Stimulated activated CD4-positive, alpha-beta T cell treated with anti-CD3 and anti-CD28 coated beads, TNF-alpha, amount 100 ng/mL, for 4 hours (primary cell): ENCODE measurements at places on chromosomes 12 and 14.

GRCh38 chr14:23621204-23621931, 14.8 kb upstream of the DHRS2 start:
- DNase-seq = no peak

- no peak for DNase-seq
Measured at GRCh38 chr12:108139454-108139853, 10.4 kb downstream of the WSCD2 start.

GRCh38 chr14:100660882-100661635, 65.6 kb upstream of the DLK1 start:
- no peak for DNase-seq

- no peak for DNase-seq
Measured at GRCh38 chr12:77062846-77063461, 2.4 kb downstream of the E2F7 start.

DNA sequence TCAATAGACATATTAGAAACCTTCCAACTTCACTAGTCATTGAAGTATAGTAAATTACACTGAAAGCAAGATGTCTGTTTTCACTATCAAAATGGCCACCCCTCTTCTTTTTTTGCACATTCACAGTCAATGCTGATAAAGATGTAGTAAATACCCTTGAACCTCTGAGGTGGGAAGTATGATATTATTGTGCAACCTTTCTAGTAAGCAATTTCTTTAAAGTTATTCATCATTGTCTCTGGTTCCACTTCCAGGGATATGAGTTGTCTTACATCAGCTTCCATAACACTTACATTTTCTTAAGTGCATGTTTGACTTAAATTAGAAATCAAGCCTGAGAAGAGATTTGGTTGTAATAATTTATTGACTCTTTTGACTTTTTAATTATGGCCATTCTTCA, 453.9 kb upstream of the MGAT4C start:
- DNase-seq = no peak

- DNase-seq = no peak
Measured at GRCh38 chr14:50109342-50109741, 7.0 kb downstream of the VCPKMT start.

DNA sequence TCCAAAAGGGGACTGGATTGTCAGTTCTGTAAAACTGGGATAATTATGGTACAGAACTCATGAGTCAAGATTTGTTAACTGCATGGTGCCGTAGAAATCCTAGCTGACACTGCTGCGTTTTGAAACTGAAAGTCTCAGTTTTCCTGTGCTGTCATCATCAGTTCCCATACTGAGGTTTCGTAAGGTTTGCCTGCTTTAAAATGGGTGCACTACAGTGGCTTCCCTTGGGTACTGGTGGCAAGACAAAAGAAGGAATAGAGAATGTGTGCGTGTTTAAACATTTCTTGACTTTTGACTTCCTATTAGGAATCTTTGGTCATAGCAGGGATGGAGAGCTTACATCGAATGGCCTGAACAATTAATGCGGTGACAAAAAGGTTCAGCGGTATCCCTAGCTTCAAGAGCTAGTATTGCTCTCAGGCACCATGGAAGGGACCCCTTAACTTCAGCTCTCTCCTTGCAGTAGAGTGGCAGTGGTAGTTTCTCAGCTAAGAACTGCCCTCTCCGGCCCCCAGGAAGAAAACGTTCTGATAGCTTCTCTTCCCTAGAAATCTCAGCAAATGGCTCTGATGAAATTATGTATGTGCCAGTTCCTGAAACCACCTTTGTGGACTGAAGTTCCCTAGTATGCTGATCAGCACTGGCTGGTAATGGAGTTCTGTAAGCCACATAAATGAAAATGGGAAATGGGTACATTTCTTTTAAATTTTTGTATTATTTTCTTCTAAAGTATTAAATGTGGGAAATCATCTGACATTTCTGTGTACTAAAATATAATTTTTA, 28.9 kb downstream of the ANO6 start:
- no peak for DNase-seq

DNA sequence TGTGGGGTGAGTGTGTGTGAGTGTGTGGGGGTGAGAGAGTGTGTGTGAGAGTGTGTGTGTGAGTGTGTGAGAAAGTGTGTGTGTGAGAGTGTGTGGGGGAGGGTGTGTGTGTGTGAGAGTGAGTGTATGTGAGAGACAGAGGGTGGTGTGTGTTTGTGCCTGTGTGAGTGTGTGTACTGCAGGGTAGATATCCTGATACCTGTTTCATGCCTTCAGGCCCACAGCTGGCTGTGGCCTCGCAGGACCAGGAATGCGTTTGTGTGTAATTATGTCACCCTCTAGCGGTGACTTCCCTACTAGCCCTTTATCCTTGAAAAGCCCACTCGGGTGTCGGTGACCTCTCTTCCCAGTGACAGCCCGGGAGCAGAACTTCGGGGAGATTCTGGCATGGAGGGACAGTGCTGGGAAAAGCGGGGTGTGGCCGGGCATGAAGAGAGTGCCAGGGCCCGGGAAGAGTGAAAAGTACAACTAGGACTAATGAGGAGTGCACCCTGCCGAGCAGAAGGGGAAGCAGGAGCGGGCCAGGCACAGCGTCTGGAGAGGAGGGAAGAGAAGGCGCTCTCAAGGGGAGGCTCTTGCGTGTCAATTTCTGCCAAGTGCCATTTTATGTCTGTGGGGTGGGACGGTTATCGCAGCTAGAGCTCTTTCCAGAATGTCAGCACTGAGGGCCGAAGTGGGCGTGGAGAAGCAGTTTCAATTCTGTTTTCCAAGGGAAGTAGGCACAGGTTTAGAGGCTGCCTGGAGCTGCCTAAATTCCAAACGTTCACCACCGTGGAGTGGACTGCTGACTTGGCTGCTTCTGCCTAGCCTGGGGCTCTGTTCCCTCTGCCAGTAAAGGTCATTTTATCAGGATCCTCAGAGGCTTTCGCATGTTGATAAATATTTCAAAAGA, 11.0 kb upstream of the FBXL14 start:
- no peak for DNase-seq

GRCh38 chr12:88435334-88436076, 144.8 kb downstream of the KITLG start:
- DNase-seq = no peak

GRCh38 chr14:69152181-69152901, 578 bp downstream of the DCAF5 start:
- peak; percentile 13 for DNase-seq

DNA sequence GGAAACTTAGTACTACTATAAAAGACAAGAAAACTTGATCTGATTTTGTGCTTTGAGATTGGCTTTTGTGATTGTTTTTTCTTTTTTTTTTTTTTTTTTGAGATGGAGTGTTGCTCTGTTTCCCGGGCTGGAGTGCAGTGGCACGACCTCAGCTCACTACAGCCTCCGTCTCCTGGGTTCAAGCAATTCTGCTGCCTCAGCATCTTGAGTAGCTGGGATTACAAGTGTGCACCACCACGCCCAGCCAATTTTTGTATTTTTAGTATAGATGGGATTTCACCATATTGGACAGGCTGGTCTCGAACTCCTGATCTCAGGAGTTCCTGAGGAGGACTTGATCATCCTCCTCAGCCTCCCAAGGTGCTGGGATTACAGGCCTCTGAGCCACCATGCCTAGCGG, 26.4 kb downstream of the AEBP2 start:
- no peak for DNase-seq

- no peak for DNase-seq
Measured at GRCh38 chr12:93025145-93026103, 96.3 kb upstream of the EEA1 start.

DNA sequence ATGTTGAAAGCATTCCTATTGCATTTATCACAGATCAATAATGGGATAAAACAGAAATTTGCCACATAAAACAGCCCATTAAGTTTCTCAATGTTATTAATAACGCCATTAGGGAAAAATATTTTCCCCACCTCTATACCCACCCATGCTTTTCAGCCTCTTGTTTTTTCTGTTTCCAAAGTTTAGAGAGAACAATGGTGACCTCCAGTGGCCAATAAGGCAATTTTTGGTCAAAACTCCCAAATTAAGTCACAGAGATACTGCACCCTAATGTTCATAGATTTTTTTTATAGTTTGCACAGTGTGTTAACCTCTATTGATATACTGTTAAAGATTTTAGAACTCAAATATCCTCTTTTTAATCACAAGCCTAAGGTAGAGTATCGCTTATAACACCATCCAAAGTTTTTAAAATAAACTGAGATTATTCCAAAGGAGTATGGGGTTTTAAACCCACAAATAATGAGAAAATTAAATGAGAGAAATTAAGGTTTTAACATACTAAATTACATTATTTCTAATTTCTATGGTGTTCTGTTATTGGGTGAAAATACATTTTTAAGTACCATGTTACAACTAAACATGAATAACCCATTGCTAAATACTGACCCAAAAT, 184.7 kb upstream of the DCN start:
- no peak for DNase-seq

- DNase-seq = no peak
Measured at GRCh38 chr12:128449146-128449894, 182.3 kb downstream of the TMEM132C start.

DNA sequence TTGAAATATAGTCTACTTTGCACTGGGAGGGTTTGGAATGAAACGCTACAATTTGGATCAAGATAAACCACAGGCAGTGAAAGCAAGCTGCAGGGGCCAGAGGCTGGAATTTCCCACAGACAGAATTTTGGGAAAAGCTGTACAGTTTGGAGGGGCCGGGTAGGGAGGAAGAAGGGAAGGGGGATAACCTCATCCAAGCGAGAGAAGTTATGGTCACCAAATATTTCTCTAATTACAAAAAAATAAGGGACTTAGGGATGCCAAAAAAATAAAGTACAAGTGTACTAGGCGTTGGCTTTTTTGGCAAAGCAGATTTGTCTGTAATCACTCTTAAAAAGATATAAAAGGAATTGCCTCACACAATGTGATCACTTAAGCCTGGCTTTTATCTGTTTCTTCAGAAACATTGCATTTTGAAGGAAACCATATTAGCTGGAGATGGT, 31.2 kb upstream of the ADGRD1 start:
- DNase-seq = no peak

DNA sequence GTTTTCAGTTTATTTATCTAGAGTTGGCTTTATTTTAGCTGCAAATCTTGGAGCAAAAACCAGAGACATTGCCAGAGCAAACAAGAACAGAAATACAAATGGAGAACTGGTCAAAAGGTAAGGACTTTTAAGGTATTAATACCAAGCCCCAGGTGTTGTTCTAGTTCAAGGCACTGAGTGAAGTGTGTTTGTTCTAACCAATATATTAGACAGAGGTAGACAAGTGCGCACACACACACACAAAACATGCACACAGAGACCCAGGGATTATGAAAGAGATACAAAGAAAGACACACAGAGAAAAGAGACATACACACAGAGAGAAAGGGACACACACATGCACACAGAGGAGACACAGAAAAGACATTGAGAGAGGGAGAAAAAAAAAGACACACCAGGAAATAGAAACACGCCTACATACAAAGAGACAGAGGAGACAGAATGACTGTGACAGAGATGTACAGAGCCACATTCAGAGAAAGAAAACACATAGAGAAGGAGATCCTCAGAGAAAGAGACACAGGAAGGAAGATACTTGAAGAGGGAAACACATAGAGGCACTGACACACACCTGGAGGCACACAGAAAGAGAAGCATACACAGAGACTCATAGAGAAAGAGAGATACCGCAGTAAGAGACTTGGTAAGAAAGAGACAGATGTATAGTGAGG, 50.2 kb downstream of the MIPOL1 start:
- DNase-seq = no peak

DNA sequence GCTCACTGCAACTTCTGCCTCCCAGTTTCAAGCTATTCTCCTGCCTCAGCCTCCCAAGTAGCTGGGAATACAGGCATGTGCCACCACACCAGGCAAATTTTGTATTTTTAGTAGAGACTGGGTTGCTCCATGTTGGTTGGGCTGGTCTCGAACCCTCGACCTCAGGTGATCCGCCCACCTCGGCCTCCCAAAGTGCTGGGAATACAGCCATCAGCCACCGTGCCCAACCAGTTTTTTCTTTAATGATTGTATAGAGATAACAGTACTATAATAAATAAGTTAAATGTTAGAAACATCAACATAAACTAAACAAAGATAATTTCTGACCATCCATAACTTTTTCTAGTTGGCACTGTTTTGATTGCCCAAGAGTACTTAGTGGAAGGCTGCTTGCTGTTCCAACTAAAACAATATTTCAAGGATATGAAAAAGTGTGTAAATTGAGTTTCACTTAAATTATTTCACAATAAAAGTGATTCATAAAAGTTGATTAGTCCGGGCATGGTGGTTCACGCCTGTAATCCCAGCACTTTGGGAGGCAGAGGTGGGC, 5.6 kb downstream of the GON7 start:
- DNase-seq = no peak

- no peak for DNase-seq
Measured at GRCh38 chr12:113159937-113160336, 10.4 kb downstream of the CFAP73 start.

DNA sequence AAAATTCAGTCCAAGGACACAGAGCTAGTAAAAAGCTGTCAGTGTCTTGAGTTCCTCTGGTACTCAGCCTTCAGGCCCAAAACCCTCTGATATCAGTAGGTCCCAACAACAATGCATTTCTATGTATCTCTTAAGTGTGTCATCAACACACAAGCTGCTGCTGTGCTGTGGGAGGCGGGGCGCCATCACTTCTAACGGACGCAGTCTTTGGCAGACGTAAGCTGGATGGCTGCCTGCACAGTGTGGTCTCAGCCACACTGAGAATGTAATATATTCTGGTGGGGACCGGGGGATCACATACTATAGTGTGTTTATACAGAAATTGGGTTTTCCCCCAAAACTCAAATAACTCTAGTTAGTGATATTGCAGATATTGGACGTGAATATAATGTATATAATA, 123.9 kb downstream of the SUDS3 start:
- DNase-seq = no peak
